ENCODE measurements at places on chromosomes 2 and 18. TPM values are rescaled to one million over a fixed set of nuclear protein-coding genes. Genes with fewer than 3 reads are reported as not detected.

DNA sequence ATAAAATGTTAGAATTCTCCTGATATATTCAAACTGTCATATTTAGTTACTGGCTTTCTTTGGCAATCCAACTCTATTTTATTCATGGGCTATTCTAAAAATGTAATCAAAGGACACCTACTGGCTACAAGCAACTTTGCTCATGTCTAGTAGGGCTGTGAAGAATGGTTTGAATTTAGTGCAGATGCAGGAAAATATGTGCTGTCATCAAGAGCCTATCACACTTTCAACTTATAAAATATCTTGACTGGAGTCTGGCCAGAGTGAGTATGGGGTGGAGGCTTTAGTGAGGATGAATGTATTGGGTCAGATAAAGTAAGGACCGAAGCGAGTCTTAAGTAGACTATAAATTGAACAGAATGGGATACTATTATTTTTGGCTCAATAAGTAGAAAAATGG, 343.4 kb upstream of the SPRED2 start:
- DNase-seq: no peak

DNA sequence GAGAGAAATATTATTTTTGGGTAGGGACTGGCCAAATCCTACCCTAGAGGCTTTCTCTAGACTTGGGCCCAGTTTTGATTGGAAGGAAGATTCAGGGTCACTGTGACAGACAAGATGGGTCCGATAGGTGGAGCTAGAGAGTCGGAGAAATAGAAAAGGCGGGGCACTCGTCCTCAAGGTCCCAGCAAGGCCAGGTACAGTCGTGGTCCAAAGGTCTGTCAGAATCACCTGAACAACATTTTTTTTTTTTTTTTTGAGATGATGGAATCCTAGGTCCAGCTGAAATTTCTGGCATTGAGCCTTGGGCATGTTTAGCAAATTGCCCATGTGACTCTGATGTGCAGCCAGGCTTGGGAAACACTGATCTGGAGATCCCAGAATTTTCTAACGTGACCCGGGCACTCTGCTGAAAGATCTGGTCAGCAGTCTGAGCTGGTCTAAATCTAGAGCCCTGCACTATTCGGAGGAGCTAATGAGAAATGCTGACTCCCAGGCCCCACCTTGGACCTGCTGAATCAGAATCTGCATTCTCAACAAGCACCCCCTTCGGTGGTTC, 23.0 kb upstream of the NTSR2 start:
- peak; percentile 74 for DNase-seq

- no peak for DNase-seq
These were observed 97.5 kb upstream of the LDLRAD4 start for GRCh38 chr18:13120983-13121441.

GRCh38 chr2:77458216-77458615, 64.0 kb downstream of the LRRTM4 start:
- DNase-seq: no peak

DNA sequence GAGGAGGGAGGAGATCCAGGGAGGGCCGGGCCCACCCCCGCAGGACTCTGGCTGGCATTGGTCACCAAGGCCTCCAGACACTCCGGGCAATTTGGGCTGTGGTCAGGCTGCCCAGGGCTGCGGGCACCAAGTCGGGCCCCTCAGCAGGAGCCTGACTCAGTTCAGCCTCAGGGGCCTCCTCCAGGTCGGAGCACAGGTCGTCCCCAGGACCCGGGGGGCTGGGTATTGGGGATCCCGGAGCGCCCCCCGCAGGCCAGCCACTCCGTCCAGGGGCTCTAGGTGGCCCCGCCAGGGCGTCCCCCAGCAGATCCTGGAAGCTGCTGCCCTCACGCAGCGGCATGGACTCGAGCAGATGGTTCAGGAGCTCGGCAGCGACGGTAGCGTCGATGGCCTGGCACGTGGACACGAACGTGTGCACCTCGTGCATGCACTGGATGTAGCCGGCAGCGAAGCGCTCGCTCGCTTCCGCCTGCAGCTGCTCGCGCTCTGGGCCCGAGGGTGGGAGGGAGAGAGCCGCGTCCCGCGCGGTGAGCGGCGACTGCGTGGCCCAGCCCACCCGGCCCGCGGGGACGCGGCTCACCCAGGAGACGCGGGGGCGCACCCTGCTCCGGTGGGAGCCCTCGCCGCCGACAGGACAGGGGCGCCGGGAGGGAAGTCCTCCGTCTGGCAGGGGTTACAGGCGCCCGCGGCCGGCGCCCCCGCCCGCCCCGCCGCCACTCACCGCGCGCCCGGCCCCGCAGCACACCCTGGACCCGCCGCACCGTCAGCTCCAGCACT, 884 bp downstream of the HES6 start:
- DNase-seq: no peak

- DNase-seq: no peak
These were observed 13.8 kb downstream of the ZNF2 start for GRCh38 chr2:95179451-95179850.

- DNase-seq: no peak
These were observed 7.1 kb downstream of the KCNF1 start for GRCh38 chr2:10918661-10919409.

GRCh38 chr2:172672114-172672513, 63.5 kb upstream of the RAPGEF4 start:
- no peak for DNase-seq

- DNase-seq: no peak
These were observed 291.6 kb downstream of the PLCL1 start for GRCh38 chr2:198096002-198096401.

- DNase-seq: no peak
These were observed 307.5 kb downstream of the TCF4 start for GRCh38 chr18:55280503-55280902.

GRCh38 chr2:28252311-28252710, 140.3 kb upstream of the FOSL2 start:
- DNase-seq: no peak

GRCh38 chr2:129794540-129794939, 184.9 kb upstream of the RAB6C start:
- DNase-seq: no peak

Gene ATP6V1C2
- polyA plus RNA-seq: 8.1 TPM

Gene CHST9
- polyA plus RNA-seq: 5.3 TPM

Gene DNPEP
- polyA plus RNA-seq: 60.2 TPM

Gene SERPINB2
- 0.10 TPM for polyA plus RNA-seq

Gene PPIL3
- 91.3 TPM for polyA plus RNA-seq

Gene MYO5B
- 28.6 TPM for polyA plus RNA-seq

Gene LIPT1
- polyA plus RNA-seq: 18.7 TPM

Measured in left kidney (tissue), 8 donors.